Naive thymus-derived CD8-positive, alpha-beta T cell (primary cell): ENCODE measurements at places on chromosomes 11 and 22.

- no peak for DNase-seq
Observed at GRCh38 chr11:99098751-99099150, 78.0 kb downstream of the CNTN5 start.

DNA sequence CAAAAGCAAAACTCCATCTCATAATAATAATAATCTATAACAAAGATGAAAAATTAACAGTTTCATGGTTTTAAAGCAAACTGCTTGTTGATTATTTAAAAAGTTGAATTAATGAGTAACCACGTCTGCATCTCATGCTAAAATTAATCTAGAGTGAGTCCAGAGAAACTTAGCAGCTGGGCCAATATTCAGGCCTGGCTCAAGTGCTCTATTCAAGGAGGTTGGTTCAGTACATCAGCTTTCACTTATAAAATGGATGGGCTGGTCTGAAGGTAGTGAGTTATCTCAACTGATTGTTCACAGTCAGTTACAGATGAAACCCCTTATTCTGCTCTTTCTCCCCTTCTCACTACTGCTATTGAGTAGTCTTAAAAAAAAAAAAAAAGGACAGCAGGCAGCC lies 23.1 kb downstream of the VSTM5 start:
- DNase-seq = no peak

GRCh38 chr11:78420255-78420764 lies 2.7 kb upstream of the GAB2 start:
- DNase-seq = peak; percentile 19

DNA sequence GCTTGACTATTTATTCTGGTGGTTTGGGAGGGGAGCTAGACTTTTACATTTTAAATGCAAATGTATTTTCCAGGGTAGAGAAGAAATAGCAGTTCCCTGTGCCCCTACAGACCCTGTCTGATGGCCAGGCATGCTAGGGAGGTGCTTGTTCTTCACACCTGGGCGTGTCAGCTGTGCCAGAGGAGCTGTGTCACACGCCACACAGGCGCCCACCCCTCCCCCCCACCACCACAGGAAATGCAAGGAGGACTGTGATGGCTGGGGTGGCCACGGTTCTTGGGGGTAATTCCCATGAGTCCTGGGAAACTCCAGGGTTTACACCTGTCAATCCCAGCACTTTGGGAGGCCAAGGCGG lies 82.2 kb downstream of the FLI1 start:
- DNase-seq = no peak

DNA sequence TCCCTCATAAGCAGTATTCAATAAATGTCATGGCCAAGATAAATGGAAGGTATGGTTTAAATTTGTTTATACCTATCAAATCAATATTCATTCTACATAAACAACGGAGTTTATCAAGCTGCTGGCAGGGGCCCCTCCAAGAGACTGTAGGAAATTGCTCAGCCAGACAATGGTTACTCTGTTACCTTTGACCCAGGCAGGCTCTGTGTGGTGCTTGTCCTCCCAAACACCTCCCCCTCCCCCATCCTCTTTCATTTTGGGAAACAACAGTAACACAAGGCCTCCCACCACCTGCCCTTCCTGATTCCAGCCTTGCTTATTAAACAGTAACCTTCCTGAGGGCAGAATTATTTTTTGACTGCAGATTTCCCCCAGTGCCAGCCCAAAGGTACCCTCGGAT lies 10.5 kb upstream of the ZBTB16 start:
- DNase-seq = no peak

DNA sequence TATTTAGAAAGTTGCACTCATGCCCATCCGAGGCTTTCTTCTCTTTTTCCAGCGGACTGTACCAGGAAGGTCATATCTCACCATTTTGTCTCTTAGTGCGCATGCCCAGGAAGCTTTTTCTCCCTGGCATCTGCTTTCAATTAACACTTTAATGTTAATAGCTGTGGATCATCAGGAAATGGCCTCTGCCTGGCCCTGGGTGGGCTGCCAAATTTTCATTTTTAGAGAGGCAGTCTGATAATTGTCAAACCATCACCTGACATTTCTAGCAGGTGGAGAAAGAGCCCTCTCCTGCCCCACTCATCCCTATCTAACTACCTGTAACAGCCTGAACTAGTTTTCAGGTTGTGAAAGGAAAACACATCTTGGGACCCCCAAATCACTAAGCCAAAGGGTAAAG lies 257.4 kb upstream of the LRRC4C start:
- DNase-seq = no peak

- no peak for DNase-seq
Observed at GRCh38 chr11:110000850-110001249, 92.3 kb upstream of the ZC3H12C start.

GRCh38 chr22:46135611-46136485 lies 14.5 kb upstream of the PPARA start:
- DNase-seq = no peak

GRCh38 chr11:106288822-106289387 lies 211.4 kb downstream of the AASDHPPT start:
- no peak for DNase-seq

GRCh38 chr11:8642196-8642841 lies 40.1 kb downstream of the TRIM66 start:
- no peak for DNase-seq

DNA sequence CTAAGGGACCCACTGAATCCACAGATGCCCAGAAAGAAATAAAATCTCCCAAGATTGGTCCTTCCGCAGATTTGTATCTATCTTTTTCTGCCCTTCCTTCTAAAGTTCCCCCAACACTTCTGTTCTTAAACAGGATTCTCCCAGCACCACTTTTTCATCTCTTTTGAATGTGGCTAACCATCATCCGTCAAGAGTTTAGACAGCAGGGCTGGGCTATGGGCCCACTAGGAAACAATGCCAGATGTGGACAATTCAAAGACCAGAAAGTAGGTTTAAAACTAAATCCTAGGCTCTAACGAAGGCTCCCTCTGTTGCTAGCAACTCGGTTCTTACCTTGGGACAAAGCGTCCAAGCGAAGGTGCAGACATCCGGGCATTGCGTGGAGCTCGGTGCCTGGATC lies 100.0 kb downstream of the AMBRA1 start:
- DNase-seq = no peak

GRCh38 chr11:63564056-63564774 lies 1.0 kb upstream of the PLAAT2 start:
- DNase-seq = no peak

DNA sequence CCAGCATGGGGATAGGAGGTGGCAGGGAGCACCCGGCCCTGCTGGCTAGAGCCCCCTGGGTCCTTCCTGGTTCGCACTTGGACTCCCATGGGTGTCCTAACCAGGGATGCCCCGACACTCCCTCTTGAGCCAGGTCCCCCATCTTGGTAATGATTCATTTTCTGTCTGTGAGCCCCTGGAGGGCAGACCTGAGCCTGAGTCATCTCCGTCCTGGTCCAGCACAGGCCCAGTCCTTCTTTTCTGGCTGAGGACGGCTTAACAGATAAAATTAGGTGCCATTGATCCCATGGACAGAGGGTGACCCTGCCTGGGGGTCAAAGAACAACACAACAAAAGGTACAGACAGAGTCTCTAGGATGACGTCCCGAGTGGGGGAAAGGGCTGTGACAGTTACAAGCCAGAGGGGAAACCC lies 3.5 kb downstream of the RHOD start:
- DNase-seq = no peak

DNA sequence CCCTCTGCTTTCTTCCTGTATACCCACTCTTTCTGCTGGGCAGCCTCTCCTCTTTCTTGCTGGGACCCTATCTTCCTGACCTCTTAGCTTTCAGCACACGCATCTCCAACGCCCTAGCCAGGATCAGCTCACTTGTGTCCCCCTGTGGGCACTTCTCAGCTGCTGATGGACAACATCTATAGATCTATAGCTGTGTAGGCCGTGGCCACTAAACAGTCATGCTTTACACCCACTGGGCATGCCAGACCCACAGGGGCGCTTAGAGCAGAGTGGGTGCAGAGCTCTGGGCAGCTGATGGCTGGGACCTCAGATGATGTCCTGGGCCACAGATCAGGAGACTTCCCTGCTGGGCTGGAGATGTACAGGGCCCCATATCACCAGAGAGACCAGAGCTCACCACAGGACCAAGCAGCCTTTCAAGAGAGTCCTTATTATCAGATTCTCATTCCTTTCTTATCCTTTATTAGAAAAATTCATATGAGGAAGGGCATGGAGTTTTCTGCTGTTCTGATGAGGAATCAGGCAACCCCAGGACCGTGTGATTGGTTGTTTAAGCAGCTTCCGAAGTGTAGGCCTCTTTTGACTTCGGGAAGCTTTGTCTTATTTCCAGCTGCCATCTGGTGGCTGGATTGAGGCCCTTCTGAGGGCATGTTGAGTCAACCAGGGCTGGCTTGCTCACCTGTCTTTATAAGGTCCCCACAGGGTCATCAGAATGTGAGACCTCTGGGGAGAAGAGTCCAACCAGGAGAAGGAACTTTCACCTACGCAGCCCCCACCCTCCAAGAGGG lies 60.5 kb downstream of the OSBP2 start:
- peak; percentile 33 for DNase-seq

- no peak for DNase-seq
Observed at GRCh38 chr11:64245401-64245796, 1.3 kb downstream of the PPP1R14B start.

DNA sequence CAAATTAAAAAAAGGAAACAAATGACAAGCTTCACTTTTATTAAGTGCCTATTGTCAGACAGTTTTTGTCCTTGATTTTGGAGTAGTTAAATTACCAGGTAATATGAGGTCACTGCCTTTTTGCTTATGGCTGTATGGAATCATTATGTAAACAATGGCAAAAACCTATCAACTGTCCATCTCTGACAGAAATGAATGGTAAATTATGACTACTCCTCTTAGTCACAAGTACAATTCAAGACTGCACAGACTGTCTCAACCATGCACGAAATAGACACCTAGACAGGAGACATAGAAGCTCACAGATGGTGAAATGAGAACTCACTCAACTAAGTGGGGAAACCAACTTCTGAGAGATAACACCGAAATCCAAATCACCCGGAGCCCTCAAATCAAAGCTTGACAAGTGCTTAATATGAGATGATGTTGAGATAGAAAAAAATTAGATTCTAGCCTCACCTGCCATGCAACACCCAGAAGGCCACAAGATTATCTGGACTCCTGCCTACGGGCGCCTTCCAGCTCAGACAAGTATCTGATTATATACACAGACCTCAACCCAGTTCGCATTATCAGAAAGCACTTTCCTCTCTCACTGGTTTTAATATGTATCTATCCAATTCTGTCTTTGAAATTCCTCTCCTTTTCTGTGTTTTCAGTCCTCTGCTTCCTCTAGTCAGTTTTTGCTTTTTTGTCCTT lies 199.3 kb downstream of the CADM1 start:
- DNase-seq = no peak

DNA sequence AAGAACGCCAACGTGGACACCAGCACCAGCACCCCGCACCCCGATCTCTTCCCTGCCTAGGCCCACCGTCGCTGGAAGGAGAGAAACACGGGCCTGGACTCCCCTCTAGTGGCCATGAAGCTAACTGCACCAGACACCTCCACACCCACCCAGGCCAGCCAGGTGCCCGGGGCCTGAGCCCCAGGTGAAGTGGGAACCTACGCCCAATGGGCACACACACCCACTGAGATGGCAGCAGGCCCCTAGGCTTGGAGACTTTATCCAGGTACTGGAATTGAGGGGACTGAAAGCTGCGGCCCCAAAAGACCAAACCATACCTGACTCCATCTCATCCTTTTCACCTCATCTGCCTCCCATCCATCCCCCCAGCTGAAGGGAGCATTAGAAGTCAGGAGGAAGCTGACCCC lies 81.0 kb downstream of the BUD13 start:
- peak; percentile 40 for DNase-seq

- no peak for DNase-seq
Observed at GRCh38 chr11:122020902-122021301, 95.1 kb downstream of the BLID start.

GRCh38 chr11:36899800-36900199 lies 301.8 kb upstream of the RAG2 start:
- DNase-seq = no peak

- DNase-seq = no peak
Observed at GRCh38 chr11:103961010-103961409, 75.4 kb upstream of the DDI1 start.

DNA sequence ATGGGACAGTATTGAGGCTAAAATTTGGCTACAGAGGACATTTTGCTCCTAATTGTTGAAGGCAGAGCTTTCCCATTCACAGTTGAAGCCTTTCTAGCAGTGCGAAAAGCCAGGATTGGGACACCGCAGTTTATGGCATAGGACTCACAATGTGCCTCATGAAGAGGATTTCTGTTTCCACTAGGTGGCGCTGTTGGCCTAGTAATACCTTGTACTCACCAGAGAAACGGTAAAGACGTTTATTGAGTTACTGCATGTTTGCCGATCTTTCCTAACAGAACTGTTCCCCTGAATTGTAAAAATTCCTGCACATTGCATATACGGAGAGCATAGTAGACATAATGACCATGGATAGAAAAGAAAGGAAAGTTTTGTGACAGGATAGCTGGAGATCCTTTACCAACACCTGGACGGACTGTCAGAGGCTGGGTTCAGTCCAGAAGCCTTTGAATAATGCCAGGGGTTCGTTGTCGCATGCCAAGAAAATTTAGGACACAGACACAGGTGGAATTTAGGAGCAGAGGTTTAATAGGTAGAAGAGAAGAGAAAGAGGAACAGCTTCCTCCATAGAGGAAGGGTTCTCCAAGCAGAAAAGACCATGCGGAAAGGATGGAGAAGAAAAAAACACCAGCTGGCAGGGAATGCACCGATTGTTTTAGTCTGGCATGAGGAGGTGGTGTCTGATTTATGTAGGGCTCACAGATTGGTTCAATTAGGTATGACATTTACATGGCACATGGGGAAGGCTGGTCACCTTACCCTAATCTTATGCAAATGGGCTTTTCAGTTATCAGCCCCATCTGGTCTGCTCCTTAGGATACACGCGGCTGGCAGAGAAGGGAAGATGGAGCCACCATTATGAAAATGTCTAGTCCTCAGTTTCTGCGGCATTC lies 10.8 kb upstream of the OR51D1 start:
- DNase-seq = peak; percentile 23

GRCh38 chr11:122772945-122773344 lies 65.4 kb upstream of the CRTAM start:
- DNase-seq = no peak

DNA sequence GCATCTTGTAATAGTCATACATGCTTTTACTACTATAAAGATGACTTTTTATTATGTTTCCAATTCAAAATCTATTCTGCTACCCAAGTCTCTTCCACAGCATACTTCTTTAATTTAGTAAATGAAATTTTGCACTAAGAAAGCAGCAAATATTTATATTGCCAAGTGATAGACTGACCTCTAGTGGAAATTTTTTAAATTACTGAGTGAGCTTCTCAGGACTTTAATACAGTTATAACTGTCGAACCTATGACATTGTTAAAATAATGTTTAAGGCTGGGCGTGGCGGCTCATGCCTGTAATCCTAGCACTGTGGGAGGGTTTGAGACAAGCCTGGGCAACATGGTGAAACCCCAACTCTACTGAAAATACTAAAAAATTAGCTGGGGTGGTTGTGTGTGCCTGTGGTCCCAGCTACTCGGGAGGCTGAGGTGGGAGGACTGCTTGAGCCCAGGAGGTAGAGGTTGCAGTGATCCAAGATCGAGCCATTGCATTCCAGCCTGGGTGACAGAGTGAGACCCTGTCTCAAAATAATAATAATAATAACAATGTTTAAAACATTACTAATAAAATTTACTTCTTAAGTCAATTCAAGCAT lies 27.3 kb downstream of the STK33 start:
- DNase-seq = no peak
